Right ventricle myocardium inferior (tissue), 1 donor: ENCODE measurements at places on chromosomes 7 and 10.

DNA sequence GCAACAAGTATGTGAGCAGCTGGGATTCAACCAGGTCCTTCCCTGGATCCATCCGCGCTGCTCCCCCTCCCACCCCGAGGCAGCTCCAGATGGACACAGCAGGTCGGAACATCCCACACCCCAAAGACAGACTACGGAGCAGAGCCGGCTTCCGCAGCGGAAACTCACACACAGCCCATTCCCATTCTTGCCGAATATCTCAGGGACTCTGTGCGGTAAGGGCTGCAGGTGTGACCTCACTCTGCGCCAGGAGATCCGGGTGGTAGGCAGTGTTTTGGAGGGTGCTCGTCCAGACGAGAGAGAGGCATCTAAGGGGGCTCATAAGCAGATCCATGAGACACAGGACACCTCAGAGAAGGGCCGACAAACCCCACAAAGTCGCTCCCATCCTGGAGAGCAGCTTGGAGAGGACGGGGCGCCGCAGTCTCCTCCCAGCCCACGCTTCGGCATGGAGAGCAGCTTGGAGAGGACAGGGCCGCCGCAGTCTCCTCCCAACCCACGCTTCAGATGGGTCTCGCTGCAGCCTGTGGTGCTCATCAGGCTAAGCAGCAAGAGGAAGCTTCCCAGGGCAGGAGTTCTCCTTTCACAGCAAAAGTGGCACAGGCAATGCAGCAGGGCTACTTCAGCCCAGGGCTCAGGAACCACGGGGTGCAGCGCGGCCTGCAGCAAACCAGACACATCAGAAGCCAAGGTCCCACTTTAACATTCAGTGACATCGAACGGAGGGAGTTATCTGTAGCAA, 179.9 kb downstream of the DIP2C start:
- peak; percentile 40 for DNase-seq

- no peak for DNase-seq
Measured at GRCh38 chr10:14665865-14666857, 108.5 kb downstream of the FAM107B start.

DNA sequence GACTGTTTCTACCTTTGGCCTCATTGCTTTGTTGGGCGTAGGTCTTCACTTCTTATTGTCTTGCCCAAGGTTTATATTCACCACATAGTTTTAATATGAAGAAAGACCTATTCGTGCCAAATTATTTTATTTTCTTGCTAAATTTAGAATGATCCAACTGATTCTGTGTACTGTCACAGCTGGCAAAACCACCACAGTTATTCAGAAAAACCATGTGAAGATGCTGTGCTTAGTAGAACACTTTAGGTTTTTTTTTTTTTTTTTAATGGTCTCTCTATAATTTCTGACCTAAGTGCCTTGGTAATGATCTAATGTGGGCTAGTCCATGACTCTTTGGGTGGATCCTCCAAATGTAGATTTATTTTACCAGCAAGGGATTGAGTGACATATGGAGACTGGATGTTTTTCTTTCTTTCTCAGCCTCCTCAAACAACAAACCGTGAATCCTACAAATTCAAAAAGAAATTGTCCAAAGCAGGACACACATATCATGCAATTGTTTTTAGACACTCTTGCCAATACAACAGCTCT, 243.8 kb downstream of the DYNC1I1 start:
- no peak for DNase-seq

- DNase-seq, result no peak
Measured at GRCh38 chr7:142439739-142440138, 181.9 kb upstream of the PRSS58 start.

GRCh38 chr10:112843623-112844022, 106.4 kb upstream of the TCF7L2 start:
- DNase-seq, result no peak

GRCh38 chr7:32580646-32581045, 85.4 kb downstream of the AVL9 start:
- no peak for DNase-seq

DNA sequence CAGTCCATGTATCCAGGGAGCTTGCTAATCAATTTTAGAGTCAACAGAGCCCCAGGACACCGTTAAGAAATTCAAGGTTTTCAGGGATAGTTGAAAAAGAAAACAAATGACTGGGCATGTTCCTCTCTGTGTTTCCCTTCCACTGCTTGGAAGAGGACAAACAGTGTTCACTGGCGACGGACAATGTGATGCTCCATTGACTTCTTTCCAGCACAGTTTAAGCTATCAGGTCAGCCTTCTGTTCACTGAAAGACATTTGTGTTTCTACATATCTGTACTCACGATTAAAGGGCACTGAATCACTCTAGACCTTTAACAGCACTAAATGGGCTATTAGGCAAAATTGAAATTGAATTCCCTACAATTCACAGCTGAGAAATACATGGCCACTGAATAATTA, 123.6 kb downstream of the RNLS start:
- no peak for DNase-seq
